ENCODE measurements at places on chromosomes 2 and 18.

DNA sequence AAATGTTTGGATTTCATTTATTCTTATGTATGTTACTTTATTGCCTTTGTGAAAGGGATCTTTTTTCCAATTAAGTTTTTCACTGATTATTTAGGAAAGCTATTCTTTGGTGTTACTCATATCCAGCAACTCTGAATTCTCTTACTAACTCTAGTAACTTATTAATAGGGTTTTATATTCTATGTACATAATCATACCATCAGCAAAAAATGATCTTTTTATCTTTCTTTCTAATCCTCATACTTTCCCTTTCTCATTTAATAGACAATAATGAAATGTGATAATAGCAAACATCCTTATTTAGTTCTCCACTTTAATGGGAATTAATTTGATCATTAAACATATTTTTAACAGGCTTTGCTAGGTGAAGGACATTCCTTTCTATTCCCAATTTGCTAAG is 12.3 kb upstream of the CDKL4 start:
- no peak for DNase-seq

DNA sequence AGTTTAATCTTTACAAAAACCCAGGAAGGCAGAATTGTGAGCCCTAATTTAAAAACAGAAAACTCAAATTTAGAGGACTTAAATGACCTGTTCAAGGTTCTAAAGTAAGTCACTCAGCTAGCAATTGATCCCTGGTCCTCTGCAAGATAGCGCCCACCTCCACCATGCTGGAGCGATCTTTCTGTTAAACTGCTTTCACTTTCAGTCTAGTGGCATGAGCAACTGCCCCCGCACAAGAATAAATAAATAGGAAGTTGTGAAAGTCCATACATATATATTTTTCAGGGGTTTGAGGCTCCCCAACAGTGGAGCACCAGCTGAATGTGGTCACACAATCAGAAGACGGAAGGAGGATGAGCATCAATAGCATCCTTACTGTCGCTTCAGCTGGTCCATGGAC is 217.9 kb downstream of the NAPG start:
- DNase-seq: no peak

DNA sequence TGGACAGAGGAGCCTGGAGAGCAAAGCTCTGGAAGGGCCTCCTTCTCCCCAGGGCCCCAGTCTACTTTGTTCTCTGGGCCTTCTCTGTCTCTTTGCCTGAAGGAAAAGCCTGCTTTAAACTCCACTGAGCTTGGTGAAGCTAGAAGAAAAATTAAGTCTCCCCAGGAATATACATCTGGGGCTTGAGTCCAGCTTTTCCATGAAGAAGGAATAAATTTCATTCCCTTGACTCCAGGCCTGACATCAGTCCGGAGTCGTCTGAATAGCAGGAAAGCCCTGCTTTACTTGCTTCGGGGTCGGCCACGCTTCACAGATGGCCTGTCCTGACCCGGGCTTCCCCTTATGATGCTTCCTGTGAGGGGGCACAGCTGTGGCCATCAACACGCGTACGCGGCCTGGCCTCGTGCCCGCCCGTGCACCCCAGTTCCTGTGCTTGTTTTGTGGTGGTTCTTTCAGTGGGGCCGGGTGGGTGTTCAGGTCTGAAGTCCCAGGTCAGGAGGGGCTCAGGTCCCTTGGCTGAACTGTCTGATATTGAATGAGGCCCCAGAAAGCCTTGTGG is 73.6 kb downstream of the ACOXL start:
- no peak for DNase-seq

DNA sequence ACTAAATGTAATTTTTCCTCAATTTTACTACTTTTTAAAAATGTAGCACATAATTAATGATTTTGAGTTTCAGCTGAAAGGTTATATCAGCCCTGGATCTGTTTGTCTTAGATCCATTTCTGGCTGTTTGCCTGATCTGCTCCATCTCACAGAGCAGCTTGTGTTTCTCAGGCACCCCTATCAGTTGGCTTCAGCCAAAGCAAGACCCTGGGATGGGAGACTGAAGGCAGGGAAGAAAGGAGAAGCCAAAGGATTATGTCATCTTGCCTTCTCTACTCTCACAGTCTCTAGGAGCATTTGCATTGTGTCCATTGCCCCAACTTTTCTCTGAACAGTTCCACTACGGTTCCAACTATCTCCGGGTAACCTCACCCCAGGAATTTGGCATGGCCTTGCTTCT is 110.5 kb downstream of the CCDC148 start:
- DNase-seq: no peak

GRCh38 chr2:99940963-99941362 is 201.4 kb downstream of the AFF3 start:
- no peak for DNase-seq

DNA sequence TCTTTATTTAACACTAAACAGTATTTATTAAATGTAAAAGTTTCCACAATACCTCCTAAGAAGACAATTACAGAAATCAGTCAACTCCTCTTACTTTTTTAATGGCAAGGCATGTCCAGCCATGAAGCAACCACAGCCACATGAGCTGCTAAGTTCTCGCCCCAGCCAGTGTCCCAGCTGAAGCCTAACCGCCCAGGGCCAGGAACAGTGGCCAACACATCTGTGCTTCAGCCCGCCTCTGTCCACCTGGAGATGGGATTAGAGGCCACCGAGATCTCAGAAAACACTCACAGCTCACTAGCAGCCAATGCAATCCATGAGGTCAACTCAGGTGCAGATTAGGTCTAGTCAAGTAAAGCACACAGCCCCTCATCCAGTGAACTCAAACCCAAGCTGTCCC is 40.2 kb downstream of the PID1 start:
- no peak for DNase-seq

- no peak for DNase-seq
Observed at GRCh38 chr2:60699617-60700016, 56.5 kb upstream of the PAPOLG start.

DNA sequence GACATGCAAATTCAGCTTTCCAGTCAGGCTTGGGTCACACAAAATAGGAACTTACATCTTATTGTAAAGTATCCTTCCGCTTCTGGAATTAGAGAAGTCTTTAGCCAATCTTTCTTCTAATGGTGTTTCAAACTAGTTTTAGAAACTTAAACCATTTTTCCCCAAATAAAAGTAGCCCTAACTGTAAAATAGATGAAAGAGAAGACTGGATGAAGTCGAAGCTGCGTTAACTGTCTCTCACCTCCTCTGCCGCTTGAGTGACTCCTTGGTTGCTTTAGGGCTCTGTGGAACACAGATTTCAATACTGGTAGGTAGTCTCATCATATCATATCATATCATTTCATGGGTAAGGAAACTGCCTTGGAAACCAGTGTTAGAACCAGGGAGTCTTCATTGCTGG is 498.4 kb downstream of the XIRP2 start:
- DNase-seq: no peak

GRCh38 chr18:34872066-34872465 is 162.0 kb downstream of the DTNA start:
- DNase-seq: no peak

GRCh38 chr2:26605999-26606846 is 34.9 kb downstream of the CIB4 start:
- DNase-seq: no peak

DNA sequence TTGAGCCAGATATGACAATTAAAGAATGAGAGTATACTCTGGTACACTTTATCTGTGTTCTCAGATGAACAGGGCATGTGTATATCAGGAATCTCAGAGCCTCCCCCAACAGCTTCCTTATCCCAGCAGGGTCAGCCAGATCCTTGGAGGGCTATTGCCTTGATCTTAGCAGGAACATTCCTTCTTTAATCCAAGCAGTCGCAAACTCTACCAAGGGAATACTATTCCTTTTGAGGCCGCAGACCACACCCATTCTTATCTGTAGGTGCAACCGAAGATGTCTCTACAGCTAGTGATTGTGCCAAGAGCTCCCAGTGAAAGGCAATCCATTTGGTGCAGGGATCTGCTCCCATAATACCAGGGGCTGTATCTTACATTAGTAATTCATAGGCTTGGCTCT is 118.3 kb upstream of the DOK6 start:
- no peak for DNase-seq

DNA sequence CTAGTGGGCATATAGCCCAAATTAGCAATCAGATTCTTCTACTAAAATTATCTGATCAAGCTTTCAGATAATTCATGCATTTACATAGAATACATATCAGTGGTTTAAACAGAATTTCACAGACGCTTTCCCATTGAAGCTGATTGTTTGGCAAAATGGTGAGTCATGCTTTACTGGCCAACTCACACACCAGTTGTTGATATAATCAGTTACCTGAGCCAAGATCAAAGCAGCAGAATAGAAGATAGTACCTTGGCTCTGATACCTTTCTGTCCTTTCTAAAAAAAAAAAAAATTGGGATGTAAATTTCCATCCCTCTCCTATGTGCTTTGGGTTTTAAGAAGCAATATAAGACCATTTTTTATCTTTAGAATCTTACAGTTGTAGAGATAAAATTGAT is 178.0 kb downstream of the MCFD2 start:
- no peak for DNase-seq

DNA sequence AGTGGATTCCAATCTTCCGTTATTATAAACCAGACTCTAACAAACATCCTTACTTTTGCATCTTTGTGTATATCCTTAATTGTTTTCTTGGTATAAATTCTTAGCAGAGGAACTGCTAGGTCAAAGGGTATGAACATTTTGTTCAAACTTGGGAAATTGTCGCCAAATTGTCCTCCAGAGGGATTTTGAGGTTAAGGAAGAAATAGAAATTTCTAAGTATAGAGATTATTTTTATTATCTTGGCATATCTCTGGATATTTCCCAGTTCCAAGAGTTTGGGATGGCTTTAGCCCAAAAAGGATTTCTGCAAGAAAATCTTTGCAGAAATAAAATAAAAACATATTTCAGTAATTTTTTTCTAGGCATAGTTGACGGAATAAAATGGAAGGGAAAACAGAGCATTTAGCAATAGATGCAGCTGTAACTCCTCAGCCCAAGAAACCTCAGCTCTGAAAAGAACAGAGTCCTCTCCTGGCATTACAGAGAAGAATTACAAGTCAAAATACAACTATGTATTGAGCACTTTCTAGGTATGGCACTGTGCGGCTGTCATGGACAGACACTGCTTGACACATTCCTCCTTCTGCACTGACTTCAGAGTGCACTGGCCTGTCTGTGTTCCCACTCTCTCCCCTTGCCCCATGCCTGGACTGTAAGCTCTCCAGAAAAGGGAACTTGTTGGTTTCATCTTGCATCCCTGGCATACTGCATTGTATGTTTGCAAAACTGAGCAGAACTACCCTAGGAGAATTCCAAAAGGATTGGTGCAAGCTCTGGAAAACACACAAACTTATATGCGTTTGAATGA is 117.3 kb upstream of the STON1 start:
- DNase-seq: no peak

DNA sequence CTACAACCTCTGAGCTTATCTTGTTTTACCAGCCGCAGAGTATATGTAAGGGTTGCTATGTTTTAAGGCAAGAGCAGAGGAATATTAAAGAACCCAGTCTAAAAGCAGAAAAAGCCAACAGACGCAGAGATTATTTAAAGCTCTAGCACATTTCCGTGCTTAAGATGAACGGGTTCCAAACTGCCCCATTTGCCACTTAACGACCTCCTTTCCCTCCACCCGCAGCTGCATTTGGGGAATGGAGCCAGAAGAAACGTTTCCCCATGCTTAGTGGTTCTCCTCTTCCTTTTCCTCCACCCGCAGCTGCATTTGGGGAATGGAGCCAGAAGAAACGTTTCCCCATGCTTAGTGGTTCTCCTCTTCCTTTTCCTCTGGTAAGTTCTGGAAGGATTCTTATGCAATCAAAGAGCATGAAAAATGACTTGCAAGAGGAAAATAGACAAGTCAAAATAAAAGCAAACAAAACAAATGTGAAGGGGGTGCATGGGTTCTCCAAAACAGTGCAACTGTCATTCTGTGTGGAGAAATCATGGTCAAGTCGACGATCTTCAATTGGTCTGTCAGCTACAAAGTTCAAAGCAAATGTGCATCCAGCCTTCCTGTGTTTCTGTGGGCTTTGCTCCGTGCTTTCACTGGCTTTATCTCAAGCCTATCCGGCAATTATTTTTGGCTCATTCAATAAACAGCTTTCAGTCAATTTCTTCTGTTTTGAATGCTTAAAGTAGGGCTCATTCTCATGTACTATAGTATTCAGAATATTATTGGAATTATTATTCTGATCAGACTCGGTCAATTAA is 57.8 kb downstream of the DIPK1C start:
- DNase-seq: no peak

- no peak for DNase-seq
Observed at GRCh38 chr2:85353876-85354285, 447 bp downstream of the RETSAT start.

- DNase-seq: no peak
Observed at GRCh38 chr18:76437011-76437410, 58.0 kb downstream of the ZNF516 start.

- no peak for DNase-seq
Observed at GRCh38 chr2:47386551-47386950, 16.4 kb upstream of the MSH2 start.

- DNase-seq: no peak
Observed at GRCh38 chr2:62495761-62496160, 10.2 kb downstream of the TMEM17 start.

DNA sequence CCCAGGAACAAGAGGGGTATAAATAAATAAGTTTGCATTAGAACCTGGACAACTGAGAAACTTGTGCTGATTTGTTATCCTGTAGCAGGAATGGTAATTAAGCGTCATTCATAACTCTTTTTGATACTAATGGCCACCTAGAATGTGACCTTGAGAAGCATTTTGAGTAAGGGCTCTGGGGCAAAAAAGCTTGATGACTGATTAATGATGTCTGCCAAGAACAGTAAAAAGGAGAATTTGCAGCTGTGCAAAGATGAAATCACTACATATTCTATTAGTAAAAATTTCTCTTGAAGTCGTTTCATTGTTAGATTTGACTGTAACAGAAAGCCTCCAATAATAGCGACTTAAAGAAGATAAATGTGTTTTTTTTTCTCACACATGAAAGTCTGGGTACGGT is 157.7 kb downstream of the PRKCE start:
- no peak for DNase-seq

Measured in NCI-H1105 (cell line).